ENCODE measurements at places on chromosomes 5 and 9. TPM values are rescaled to one million over a fixed set of nuclear protein-coding genes. Genes with fewer than 3 reads are reported as not detected.

The KCNMB1 gene
- not detected for total RNA-seq

The IFNA2 gene
- not detected for total RNA-seq

The ITGA1 gene
- total RNA-seq = 5.1 TPM

The WDR41 gene
- 40.1 TPM for total RNA-seq

The SLC6A19 gene
- total RNA-seq = not detected

The SAXO1 gene
- total RNA-seq = 0.20 TPM

The PRR16 gene
- total RNA-seq = 29.0 TPM

The ZNF608 gene
- total RNA-seq = 35.3 TPM
